Lower lobe of right lung (tissue), 2 donors: ENCODE measurements at places on chromosomes 7 and 10. TPM values are rescaled to one million over a fixed set of nuclear protein-coding genes. Genes with fewer than 3 reads are reported as not detected.

MYPN gene
- not detected for total RNA-seq

VSTM4 gene
- total RNA-seq, result 18.7 TPM

OR13A1 gene
- not detected for total RNA-seq

SLC16A9 gene
- 0.83 TPM for total RNA-seq

LIPK gene
- not detected for total RNA-seq

NUP42 gene
- total RNA-seq, result 32.7 TPM

FFAR4 gene
- total RNA-seq, result 13.7 TPM

FOXI2 gene
- not detected for total RNA-seq

RADIL gene
- 9.7 TPM for total RNA-seq

ADAM22 gene
- total RNA-seq, result 2.7 TPM

ACTA2 gene
- total RNA-seq, result 204 TPM

CYP2C19 gene
- total RNA-seq, result not detected

EBLN1 gene
- total RNA-seq, result not detected

RAB11FIP2 gene
- 31.0 TPM for total RNA-seq
